Stimulated activated CD8-positive, alpha-beta memory T cell treated with anti-CD3 and anti-CD28 coated beads, Interleukin-4, amount 100 ng/mL, for 1 hour (primary cell): ENCODE measurements at places on chromosomes 7 and 10.

DNA sequence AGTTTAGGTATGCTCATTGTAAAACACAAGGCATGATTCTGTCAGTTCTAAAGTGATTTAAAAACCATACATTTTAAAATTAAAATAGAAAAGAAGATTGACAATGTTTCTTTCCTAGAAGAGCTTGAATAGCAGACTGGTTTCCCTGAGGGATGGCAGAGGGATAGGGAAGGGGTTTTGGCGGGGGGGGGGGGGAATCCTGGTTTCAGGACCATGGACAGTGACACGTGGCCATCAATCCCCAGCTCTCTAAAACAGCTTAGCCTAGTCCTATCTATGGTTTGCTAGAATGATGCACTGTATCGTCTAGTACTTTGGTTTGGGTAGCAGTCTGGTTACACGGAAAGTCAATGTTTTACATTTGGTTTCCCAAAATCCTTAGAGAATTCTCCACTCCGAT is 88.7 kb downstream of the PHYHIPL start:
- no peak for DNase-seq

DNA sequence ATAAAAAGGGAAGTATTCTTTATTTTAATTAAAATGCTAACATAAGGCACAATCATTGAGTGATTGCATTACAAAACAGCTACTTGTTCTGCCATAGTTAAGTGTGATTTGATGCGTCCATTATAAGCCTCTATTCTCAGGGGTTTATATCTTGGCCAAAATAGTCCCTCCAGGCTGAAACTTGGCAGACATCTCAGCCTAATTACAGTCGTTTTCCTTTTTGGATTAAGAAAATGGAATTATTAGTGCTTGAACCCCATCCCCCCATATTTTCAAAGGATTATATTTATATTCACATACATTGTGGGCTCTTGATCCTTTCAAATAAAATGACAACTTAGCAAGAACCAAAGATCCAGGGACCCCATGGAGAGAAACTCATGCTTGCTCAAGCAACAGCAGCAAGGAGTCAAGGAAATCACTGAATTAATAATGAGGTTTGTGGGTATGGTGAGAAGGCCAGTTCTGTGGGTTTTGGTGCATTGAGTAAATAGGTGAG is 66.7 kb upstream of the NEUROD6 start:
- no peak for DNase-seq

DNA sequence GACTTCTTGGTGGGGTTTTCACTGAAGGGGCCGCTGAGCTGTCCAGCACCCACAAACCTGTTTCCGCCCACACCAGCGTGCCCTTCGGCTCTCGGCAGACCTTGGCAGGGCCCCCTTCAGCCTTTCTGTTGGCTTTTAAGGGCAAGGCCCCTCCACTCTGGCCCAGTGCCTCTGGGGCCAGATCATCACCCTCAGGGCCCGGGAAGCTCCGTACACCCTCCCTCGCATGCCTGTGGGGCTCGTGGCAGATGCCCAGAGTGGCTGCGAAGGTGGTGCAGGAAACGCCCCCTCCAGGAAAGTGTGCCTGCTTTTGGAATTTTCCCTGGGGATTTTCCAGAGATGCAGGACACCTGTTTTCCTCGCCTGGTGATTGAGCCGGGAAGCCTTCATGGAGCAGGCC is 7.0 kb downstream of the LHPP start:
- DNase-seq, result no peak

DNA sequence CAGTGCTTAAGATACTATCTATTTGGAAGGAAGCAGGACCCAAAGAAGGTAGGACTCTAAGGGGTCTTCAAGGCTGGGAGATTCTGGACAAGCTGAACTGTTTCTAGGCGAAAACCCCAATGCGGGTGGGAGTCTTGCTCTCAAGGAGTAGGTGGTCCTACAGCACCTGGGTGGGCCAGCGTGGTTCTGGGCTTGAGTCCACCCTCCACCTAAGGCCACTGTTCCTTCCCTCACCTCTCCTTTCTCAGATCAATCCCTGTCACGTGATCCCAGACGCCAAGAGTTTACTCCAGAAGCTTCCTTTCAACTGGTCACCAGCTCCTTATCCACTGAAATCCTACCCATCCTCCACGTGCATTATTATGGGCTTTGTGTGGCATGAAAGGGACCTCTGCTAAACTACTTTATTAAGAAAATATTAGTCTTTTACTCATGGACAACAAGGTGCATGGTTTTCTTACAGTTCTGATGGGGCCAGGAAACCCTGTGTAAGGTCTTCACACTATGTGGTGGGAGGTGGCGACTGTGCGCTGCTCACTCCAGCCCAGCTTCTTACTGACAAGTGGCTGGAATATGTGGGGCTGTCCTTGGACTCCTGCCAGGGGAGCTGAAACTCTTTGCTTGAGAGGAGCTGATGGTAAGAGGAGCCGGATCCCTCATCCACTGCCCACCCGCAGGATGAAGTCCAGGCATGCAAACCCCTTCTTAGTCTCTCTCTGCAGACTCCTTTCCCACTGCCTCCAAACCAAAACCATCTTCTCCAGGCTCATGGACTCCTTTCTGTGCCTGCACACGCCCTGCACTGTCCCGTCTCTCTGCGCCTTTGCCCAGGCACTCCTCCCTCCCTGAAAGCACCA is 1.6 kb downstream of the ZNF746 start:
- DNase-seq, result no peak

GRCh38 chr7:84336303-84336702 is 141.7 kb upstream of the SEMA3A start:
- DNase-seq, result no peak

DNA sequence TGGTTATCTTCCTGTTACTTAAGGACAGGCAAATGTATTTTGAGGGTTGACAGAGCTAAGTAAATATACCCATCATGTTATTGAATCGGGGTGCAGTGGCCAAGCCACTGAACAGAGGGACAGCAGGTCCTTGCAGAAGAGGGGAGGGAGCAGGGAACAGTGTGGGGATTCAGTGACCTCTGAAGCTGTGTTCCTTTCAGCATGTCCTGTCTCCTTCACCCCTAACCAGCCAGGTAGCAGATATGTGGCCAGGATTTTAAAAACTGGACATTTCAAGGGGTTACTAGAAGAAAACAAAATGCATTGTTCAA is 12.7 kb downstream of the ANK3 start:
- no peak for DNase-seq

DNA sequence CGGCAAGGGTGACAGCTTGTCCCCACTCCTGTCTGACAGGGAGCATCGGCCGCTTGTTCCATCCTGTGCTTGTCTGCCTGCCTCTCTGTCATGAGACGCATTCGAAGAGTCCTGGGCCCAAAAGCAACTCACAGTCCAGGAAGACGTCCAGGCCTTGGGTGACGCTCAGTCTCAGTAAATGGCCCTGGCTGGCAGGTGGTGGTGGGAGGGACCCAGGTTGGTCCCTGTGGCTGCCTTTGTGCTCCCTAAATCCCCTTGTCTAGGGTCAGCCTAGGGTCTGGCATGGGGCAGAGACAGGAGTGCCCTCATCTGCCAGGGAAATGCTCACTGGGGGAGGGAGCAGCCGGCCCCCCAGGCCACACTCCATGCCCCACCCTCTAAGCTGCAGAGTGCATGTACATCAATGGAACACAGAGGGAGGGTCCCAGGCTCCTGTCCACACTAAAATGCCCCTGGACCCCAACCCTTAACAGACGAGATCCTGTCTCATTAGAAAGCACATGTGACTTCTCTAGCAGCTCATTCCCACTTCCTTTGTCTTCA is 295.2 kb upstream of the ZNF32 start:
- DNase-seq, result no peak

DNA sequence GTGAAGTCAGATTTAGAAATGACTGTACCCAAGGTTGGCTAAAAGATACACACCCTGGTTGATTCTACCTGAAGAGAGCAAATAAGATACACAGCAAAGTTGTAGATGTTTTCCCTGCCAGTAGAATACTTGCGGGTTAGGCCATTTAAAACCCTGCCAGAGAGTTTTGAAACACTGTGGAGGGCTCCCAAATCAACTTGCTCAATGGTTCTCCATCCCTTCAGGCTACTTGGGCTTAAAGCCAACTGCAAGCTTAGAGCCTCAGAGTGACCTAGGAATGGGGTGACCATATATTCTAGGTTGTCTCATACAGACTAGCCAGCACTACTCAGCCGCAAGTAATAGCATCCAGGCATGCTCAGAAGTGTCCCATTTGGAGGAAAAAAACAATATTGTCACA is 10.0 kb downstream of the CAV1 start:
- DNase-seq, result no peak

DNA sequence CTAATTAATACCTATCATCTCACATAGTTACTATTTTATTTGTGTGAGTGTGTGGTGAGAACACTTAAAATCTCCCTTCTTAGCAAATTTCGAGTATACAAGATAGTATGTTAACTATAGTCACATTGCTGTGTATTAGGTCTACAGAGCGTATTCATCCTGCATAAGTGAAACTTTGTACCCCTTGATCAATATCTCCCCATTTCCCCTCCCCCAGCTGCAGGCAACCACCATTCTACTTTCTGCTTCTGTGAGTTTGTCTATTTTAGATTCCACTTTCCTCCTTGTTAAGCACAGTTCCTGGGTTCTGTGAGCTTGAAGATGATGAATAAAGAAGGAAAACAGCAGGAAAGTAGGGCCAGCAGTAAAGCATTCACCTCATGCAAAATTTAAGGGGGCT is 42.4 kb downstream of the MRPS33 start:
- no peak for DNase-seq

GRCh38 chr7:16542401-16542800 is 15.8 kb downstream of the LRRC72 start:
- no peak for DNase-seq

DNA sequence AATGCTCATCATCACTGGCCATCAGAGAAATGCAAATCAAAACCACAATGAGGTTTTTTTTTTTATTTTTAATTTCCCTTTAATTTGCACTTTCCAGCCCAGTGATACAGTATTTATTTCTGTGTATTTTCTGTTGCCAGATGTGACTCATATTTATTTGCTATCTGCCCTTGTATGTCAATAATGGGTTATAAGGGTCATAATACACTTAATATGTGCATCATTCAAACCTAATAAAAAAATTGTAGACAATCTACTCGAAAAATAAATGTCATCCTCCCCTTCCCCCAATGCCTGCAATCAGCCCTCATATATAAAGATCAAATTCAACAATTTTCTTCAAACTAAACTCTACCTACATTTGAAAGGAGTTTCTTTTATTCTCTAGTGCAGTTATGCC is 154.5 kb downstream of the CSTF2T start:
- DNase-seq, result no peak

GRCh38 chr7:84040355-84040754 is 154.2 kb downstream of the SEMA3A start:
- no peak for DNase-seq

DNA sequence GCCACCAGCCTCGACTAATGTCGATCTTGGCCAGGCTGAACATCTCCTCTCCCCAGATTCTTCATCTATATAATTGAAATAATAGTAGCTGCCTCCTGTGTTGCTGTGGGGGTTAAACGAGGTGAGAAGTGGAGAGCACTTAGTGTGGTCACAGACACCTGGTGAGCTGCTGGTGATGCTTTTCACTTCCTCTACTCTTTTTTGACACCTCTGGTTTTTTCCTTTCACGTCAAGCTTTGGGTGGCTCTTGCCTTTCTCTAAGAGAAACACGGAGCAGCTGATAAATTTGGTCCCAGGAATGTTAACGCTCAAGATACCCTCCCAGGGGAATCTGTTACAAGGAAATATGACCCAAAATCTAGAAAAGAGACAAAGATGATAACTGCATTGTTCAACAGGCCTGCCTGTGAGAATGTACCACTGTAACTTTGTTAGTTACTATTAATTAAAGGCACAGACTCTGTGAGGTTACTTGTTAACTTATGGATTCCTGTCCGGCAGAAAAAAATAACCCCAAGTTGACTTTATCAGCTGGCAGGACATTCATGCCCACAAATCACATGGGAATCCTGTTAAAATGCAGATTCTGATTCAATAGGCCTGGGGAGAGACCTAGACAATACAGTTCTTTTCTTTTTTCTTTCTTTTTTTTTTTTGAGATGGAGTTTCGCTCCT is 9.5 kb upstream of the NPFFR1 start:
- DNase-seq, result no peak

DNA sequence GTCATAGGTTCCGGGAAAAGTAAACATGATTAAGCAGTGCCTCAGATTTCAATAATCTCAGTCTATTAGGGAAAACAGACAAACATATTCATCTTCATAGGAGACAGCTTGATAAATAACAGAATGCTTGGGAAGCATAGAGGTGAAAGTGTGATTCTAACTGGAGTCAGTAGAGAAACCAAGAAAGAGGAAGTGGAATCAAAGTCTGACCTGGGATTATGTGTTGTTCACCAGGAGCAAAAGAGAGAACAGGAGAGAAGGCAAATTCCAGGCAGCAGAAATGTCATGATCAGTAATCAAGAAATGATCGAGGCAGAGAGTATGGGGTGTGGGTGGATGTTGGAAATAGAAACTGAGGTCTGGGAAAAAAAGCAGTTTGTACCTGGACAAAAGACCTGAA is 43.7 kb downstream of the DGKB start:
- DNase-seq, result no peak

GRCh38 chr10:114337510-114338462 is 66.5 kb downstream of the AFAP1L2 start:
- no peak for DNase-seq

- no peak for DNase-seq
These were observed 54.0 kb downstream of the CH25H start for GRCh38 chr10:89153116-89153515.
